ENCODE measurements at places on chromosomes 2 and 18.

DNA sequence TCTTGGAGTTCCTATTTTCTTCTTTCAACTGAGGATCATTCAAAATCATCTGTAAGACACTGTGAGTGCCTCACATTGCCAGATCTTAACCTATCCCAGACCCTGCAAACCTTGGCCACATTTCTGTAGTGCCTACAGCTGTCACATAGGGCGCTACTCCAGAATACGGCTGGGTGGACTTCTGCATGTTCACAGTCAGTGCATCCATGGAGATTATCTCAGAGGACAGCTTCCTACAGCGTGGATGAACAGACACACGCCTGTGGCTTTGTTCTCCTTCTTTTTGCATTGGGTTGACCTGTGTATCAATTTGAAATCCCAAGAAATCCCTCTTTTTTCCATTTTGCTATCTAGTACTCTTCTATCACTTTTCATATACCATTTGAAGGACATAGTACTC, 1.9 kb upstream of the KLHL29 start:
- DNase-seq = no peak

DNA sequence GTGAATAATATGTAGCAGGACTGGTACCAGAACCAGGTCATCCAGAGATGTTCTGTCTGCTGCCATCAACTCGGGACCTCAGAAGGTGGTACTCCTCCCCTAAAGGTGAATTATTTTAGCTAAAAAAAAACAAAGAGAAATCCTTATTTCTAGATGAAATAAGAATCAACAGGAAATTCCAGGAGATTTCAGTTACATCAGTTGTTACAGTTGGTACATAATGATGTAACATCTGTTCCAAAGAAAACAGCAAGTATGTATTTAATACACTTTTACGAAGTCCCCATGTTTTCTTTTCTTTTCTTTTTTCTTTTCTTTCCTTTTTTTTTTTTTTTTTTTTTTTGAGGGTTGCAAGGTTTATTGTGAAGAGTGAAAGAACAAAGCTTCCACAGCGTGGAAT, 33.6 kb upstream of the CD28 start:
- DNase-seq = no peak

DNA sequence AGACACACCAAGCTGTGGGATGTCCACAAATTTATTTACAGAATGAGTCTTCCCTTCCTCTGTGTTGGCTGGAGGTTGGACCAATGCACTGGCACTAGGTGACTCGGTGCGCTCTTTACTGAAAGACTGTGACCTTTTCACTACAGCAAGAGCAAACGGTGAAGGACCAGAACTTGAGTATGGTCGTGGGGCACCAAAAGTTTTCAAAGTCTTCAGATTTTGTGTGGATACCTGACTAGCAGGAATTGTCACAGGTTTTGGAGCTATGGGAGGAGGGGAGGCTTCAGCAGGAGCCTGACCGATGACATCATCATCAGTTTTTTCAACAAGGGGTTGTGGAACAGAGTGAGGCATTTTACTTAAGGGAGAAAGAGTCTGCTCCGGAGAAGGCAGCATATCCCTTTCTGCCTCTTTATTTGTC, 73.0 kb upstream of the GRB14 start:
- DNase-seq = no peak

DNA sequence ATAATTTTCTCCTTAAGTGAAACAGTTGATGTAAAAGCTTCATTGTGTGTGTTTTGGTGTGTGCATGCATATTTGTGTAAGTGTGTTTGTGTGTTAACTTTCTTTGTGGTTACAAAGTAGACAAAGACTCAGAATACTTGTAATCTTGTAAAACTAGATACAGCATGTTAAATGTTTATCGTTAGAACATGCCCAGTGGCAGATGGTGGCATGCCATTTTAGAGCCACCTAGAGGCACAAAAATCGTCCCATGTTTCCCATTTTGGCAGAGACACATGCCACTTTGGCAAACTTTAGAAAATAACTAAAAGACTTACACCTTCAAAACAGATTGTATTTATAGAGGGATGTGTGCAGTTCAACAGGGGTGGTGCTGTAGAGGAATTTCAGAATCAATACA, 224.1 kb downstream of the LRP1B start:
- DNase-seq = no peak

DNA sequence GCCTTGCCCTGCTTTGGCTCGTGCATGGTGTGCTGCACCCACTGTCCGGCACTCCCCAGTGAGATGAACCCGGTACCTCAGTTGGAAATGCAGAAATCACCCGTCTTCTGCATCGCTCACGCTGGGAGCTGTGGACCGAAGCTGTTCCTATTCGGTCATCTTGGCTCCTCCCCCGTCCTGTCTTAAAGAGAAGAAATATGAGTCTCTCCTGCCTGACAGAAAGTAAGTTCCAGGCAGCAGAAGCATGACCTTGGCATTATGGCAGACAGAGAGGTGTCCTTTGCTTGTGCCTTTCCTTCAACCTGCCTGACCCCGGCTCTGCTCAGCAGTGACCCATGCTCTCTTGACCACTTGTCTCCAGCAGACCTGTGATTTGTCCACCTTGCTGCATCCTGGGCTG, 62.5 kb upstream of the CYP1B1 start:
- no peak for DNase-seq

DNA sequence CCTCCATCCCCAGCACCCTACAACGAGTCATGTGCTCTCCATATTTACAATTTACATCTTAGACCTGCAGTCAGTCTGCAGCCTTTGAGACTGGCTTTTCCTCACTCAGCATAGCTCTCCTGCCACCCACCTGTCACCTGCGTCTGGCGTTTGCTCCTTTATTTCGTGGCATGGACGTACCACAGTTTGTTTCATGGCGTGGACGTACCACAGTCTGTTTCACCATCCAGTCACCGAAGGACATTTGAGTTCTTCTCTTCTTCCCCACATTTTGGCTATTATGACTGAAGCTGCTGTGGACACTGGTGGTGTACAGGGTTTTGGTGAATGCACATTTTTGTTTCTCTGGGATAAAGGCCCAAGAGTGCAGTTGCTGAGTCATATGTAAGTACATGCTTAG, 141.8 kb upstream of the CTDP1 start:
- no peak for DNase-seq

GRCh38 chr2:14631406-14632040, 994 bp upstream of the LRATD1 start:
- DNase-seq = no peak

GRCh38 chr2:48346124-48346536, 183.8 kb upstream of the STON1 start:
- DNase-seq = no peak

DNA sequence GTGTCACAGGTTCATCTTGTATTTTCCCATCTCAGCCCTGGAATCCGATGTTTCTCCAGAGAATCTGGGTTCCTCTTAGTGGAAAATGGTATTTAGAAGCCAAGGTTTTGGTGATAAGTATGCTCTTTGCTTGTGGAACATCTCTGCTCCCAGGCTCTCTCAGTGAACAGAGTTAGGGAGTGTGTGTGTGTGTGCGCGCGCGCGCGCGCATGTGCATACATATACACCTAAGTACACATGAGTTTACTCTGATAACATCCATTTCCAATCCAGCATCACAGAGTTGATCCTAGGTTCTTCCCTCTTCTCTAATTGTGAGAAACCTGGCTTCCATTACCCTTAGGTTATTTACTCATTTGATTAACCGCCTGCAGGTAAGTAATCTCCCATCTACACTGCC, 41.7 kb downstream of the ABCG8 start:
- DNase-seq = no peak

- no peak for DNase-seq
Measured at GRCh38 chr18:45775241-45775676, 50.2 kb upstream of the SIGLEC15 start.

DNA sequence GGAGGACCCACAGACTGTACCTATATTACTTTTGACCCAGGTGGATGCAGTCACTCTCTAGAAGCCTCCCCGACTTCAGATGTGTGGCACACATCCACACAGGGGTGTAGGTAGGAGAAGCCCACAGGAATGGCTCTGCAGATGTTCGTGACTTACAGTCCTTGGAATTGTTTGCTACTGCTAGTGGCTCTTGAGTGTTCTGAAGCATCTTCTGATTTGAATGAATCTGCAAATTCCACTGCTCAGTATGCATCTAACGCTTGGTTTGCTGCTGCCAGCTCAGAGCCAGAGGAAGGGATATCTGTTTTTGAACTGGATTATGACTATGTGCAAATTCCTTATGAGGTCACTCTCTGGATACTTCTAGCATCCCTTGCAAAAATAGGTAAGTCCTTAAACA, 605 bp downstream of the SLC9A4 start:
- DNase-seq = no peak

DNA sequence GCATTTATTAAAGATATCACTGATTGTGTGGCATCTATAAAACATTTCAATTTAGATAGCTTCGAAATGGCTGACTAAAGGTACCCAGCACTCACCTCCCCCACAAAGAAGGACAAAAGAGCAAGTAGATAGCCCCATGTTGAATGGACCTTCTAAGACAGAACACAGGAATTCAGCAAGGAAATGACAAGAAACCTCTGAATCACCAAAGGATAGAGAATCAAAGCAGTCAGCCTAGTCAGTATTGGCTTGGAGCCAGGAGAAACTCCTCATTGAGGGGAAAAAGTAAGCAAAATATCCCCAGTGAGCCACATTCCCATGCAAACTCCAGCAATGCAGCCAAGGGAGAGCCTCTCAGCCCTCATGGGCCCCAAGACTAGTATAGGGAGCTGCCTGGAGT, 113.7 kb downstream of the BARD1 start:
- DNase-seq = no peak

DNA sequence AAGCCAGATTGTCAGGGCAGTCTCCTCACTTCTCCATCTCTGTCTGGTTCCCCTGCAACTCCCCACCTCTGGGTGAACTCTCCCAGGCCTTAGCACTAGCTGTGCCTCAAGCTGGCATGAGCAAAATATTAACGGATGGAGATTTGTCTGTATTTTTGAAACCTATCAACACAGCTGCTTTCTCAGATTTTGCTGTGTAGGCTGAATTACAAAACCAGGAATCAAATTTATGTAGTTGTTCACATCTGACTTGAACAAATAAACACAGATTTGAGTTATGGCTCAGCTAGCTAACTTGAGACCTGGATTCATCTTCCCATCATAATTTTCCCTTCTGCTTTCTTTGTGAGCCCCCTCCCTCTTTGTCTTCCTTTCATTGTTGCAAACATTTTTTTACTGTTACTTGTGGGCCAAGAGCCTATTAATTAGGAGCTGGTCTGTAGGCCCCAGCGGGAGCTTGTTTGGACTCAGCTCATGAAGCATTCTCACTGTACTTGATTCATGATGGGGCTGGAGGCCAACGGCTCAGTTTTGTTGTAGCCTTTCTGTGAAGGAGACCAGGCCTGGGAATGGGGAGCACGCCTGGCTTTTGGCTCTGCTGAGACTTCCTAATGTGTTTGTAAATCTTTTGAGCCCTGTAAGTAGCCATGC, 164.1 kb upstream of the GATA6 start:
- DNase-seq = no peak

DNA sequence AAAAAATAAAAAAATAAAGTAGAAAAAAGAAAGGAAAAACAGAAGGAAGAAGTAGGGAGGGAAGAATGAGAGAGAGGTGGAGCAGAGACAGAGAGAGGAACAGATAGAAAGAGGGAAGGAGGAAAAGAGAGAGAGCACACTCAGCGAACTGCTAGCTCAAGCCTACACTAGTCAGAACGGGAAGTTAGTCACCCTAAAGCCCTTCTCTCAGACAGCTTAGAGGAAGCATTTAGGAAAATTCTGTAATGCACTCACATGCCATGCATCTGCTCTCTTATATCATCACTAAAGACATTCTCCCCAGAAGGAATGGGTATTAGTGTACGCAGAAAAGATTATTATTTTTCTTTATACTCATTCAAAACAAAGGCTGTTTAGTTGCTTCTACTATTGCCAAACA, 68.1 kb upstream of the SULT1C3 start:
- DNase-seq = no peak

DNA sequence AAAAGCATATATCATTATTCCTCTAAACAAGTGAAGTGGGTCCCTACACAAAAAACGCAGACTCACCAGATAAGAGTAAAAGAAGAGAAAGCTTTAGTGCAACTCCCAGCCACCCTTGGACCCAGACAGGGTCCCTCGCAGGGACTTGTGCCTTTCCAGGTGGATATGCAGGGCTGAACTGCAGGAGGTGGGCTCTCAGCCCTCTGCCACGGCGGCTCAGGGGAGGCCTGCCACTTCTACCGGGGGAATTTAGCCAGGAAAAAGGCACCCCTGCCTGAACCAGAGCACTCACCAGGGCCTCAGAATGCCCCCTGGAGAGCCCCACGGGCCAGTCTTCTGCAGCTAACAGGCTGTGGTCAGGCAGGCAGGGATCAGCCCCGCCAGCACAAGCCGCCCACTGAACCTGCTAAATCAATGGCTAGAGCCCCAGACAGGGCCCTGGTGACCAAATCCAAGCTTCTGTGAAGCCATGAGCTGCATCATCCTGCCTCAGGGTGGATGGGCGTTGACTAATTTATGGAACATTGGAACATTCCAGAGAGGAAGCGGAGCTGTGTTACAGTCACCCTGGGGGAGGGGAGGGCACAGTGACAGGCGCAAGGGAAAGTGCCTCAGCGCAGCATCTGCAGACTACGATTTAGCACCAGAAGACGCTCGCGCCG, 209.3 kb downstream of the EIPR1 start:
- DNase-seq = no peak

GRCh38 chr2:11589316-11589940, 55.6 kb downstream of the GREB1 start:
- DNase-seq = no peak

GRCh38 chr2:38806015-38806732, 28.2 kb downstream of the GEMIN6 start:
- DNase-seq = no peak

DNA sequence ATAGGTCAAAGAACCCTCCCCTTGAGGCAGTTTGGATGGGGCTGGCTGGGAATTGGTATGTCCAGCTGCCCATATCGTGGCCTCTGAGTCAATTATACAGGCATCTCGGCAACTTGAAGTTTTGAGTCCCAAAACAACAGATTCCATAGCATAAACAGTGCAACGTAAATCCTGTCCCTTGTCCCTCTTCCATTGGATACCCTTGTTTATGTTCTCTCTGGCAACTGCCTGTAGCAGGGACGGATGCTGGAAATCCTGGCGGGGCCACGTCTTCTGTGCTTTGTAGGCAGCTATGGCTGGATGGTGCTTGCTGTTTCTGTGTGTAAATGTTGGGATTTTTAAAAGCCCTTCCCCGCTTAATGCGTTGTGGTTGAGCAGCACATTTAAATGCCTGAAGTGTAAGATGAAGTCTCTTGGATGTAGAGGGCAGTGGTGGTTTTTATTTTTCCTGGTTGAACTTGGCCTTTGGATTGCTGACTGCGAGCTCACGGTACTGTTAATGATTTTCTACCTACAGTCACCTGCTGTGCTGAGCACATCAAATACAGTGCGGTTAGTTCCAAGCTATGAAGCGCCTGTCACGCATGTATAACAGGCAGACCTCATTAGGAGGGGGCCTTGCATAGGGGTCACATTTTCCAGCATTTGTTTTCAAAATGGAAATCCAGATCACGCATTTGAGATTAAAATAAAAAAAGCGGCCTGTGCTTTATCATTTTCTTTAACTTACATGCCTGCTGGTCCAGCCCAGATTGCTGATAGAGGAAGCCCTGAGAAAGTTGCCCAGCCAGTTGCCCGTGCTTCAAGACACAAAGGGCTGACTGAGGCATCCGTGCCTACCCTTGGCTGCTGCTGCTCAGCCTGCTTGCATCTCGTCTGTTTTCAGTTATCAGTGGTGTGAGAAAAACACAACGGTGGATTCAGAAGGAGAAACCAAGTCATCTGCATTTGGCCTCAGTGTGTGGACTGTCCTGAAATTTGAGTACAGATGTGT, 84.7 kb downstream of the NEDD4L start:
- no peak for DNase-seq

- DNase-seq = no peak
Measured at GRCh38 chr2:46901611-46902010, 14.0 kb downstream of the MCFD2 start.

Measured in D341Med (cell line).